ENCODE measurements at places on chromosomes 6 and 20.

GRCh38 chr6:5271926-5272325 lies 10.6 kb downstream of the FARS2 start:
- peak; percentile 91 for ATAC-seq

- no peak for ATAC-seq
Measured at GRCh38 chr6:168699631-168700295, 258.8 kb downstream of the SMOC2 start.

GRCh38 chr6:32369660-32370059 lies 2.0 kb downstream of the TSBP1 start:
- ATAC-seq = no peak

DNA sequence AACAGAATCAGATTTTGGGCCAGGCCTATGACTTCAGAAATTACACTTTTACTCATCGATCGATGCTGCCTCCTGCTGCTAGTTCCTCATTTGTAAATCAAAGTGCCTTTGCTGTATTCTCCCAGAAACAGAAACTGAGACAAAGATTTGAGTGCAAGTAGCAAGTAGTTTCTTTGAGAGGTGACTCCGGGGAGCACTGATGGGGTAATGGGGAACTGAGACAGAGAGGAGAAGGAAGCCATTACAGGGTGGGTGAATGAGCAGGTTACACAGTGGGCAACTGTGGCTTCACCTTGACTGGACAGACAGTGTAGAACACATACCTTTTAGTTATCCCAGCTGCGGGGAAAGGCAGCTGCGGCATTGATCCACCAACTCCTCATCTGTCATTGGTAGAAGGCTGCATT lies 9.7 kb upstream of the CD40 start:
- ATAC-seq = peak; percentile 35

- no peak for ATAC-seq
Measured at GRCh38 chr6:43840490-43841218, 70.6 kb downstream of the VEGFA start.

GRCh38 chr6:79369026-79369425 lies 134.5 kb upstream of the HMGN3 start:
- ATAC-seq = no peak

- ATAC-seq = no peak
Measured at GRCh38 chr6:169839029-169839481, 87.6 kb downstream of the ERMARD start.

GRCh38 chr6:55897346-55897745 lies 22.0 kb upstream of the BMP5 start:
- no peak for ATAC-seq

- ATAC-seq = no peak
Measured at GRCh38 chr6:97674802-97675201, 391.8 kb upstream of the MMS22L start.

- peak; percentile 23 for ATAC-seq
Measured at GRCh38 chr6:37558168-37558567, 58.5 kb upstream of the CCDC167 start.

GRCh38 chr6:93550551-93551276 lies 131.4 kb upstream of the EPHA7 start:
- ATAC-seq = no peak

DNA sequence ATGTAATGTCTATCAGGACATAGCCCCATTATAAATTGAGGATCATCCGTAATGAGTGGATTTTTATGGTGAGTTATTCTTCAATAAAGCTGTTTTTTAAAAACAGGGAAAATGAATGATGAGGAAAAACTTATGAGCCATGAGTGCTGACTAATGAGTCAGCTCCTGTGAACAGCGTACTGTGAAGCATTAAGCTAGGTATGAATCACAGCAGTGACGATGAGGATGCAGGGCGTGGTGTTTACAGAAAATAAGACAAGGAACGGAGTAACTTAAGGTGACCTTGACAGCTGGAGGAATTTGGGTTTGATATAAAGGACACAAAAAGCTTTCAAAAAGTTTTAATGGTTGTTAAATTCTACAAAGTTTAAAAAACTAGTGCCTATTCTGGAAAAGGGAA lies 96.3 kb downstream of the FOXF2 start:
- ATAC-seq = peak; percentile 95

DNA sequence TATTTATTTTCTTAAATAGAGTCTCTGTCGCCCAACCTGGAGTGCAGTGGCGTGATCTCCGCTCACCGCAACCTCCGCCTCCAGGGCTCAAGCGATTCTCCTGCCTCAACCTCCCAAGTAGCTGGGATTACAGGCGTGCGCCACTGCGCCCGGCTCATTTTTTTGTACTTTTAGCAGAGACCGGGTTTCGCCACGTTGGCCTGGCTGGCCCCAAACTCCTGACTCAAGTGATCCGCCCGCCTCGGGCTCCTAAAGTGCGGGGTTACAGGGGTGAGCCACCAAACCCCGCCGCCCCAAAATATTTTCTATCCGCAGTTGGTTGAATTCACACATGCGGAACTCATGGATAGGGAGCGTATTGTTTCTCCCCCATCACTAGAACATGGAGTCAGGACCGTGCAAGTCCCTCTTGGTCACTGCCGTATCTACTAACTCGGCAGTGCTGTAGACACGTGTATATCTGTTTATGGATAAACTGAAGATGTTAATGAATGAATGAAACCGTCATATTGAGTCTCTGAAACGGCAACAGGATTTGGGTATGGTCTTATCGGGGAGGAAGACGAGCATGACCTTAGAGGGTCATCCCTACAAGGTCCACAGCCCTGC lies 904 bp downstream of the MKKS start:
- ATAC-seq = no peak

GRCh38 chr6:159013229-159013628 lies 13.2 kb upstream of the RSPH3 start:
- ATAC-seq = peak; percentile 31

DNA sequence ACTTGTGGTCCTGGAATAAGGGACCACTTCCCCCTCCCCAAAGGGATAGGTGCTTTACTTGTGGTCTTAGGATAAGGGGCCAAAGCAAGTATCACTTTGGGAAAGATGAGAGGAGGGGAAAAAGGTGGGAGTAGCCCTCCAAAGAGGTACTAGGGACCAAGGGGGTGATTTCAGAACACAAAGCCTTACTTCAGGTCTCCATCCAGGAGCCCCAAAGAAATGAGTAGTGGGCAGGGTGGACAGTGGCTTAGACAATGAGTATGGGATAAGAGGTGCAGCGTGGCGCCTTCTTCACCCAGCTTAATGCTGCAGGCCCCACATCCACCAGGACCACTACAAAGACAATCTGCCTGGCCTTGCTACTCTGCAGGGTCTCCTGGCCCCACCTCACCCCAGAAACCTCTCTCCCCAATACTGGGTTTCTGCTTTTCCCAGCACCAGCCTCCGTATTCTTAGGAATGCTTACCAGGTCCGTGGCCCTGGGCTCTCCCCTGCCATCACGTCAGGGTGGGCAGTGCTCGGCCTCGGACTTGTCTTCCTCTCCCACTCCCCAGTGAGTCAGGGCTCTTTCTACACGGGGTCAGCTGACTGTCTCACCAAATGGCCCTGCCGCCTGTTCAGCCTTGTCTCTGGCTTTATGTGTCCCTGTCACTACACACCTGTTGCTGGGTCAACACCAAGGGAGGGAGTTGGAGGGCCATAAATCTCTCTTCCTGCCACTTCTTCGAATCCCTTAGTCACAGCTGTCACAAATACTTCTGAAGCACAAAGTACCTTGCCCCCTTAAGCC lies 3.1 kb downstream of the NNAT start:
- no peak for ATAC-seq

GRCh38 chr20:62752181-62752670 lies 43.6 kb downstream of the NTSR1 start:
- no peak for ATAC-seq

DNA sequence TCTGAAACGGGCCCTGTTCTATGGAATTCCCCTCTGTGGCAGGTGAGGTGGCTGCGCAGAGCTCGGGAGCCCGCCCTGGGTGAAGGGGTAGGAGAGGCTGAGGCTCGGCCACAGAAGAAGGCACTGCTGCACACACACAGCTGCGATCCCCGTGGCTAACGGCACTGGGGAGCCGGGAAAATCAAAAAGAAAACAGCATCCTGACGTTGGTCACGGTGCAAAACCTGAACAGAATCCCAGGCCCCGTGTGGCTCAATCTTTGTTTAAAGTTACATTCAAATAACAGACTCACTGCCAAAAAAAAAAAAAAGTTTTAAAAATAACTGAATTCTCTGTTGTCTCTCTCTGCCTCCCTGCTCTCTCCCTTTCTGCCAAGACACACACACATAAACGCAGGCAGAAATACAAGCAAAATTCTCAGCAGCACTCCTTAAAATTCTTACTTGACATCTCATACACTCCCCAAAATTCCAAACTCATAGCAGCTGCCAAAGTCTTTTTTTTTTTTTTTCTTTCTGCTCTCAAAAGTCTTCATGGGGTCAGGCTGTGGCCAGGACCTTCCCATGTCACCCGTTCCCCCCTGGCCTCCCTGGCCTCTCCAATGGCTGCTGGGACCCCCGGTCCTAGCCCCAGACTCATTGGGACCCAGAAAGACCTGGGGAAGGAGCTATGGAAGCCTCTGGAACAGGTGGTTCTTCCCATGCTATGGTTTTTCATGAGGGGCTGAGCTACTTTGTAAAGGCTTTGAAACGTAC lies 248.8 kb downstream of the TTLL2 start:
- ATAC-seq = no peak

DNA sequence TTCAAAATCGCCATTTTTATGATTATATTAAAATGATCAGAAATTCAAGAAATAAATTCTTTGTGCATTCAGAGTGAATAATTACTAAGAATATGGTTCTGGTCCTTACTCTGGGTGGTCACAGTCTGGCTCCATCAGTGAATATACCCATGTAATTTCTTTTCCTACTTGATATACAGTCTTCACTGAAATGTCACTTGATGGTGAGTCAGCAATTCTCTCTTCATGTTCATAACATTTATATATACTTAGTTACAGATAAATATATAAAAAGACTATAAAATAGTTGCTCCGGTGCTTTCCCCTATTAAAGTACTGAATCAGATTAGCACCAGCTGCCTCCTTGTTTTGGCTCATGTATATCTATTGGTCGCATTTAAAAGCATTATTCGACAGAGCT lies 56.4 kb upstream of the MTRF1L start:
- ATAC-seq = no peak

DNA sequence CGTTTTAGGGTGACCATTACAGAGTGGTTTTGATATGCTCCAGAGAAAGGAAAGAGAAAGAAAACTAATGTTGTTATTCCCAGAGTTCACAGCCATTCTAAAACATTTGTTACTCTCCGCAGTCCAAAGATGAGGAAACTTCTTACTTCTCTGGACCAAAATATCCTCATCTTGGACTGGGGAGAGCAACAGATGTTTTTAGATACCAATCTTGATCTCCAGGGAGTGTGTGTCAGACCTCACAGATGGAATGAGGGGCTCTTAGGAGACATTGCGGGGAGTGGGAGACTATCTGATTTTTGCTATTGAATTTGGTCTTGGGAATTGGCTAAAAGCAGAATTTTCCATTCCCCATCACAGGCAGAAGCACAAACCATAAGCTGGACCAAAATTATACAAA lies 110.8 kb downstream of the TNFAIP3 start:
- no peak for ATAC-seq

DNA sequence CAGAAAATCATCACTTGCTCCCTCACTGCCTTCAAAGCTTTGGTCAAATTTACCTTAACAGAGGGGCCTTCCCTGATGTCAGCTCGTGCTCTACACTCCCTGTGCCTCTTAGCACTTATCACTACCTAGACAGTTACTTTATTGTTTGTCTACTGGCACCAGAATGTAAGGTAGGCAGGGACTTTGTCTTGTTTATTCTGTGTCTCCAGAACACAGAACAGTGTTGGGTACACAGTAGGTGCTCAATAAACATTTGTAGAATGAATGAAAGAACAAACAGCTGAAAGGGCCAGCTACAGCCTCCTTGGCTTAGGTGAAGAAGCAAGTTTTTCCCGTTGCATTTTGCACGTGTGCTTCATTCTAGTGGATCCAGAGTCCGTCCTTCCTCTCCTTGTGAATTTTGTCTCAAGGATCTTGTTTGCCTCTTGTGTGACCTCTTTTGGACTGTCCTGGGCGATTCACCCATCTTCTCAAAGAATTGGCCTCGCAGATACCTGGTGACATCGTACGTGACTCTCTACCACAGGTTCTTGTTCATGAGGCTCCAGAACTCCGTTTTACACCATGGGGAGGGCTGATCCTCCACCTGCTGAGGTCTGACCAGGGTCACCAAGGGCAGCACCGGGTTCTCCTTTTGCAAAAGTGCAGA lies 84.2 kb upstream of the ARMC2 start:
- ATAC-seq = no peak

DNA sequence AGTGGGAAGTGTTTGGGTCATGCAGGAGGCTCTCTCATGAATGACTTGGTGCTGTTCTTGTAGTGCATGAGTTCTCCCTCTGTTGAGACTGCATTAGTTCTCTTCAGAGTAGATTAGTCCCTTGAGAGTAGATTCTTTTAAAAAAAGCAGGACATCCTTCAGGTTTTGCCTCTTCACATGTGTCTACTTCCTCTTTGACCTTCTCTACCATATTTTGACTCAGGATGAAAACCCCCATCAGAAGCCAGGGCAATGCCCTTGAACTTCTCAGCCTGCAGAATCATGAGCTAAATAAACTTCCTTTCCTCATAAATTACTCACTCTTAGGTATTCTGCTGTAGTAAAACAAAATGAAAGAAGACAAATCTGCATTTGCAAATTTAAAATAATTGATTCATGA lies 170.3 kb downstream of the CD109 start:
- no peak for ATAC-seq

DNA sequence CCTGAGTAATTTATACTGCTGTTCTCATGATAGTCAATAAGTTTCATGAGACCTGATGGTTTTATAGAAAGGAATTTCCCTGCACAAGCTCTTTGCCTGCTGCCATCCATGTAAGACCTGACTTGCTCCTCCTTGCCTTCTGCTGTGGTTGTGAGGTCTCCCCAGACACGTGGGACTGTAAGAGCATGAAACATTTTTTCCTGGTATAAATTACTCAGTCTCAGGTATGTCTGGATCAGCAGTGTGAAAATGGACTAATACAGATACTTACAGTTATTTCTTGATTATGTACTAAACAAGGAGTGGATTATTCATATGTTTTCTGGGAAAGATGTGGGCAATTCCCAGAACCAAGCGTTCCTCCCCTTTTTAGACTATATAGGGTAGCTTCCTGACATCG lies 1.9 kb upstream of the TRIM38 start:
- ATAC-seq = no peak

DNA sequence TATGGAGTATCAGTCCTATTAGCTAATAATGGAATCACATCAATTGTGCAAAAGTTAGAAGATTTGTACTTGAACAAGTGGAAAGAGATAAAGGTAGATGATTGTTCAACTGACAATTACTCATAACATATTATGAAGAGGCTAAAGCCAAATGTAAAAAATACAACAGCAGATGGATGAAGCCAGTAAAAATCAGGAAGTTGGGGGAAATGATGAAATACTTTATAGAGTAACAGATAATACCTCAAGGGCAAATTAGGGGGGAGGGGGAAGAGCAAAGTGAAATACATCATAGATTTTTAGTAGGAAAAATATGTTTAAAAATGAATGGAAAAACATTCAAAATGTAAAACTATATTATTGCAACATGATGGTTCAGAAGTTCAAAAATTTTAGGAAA lies 114.0 kb downstream of the PDSS2 start:
- no peak for ATAC-seq

GRCh38 chr6:164108869-164109769 lies 694.6 kb downstream of the QKI start:
- peak; percentile 85 for ATAC-seq

Measured in esophagus mucosa (tissue), 1 donor.